ENCODE measurements at places on chromosomes 7 and 10.

DNA sequence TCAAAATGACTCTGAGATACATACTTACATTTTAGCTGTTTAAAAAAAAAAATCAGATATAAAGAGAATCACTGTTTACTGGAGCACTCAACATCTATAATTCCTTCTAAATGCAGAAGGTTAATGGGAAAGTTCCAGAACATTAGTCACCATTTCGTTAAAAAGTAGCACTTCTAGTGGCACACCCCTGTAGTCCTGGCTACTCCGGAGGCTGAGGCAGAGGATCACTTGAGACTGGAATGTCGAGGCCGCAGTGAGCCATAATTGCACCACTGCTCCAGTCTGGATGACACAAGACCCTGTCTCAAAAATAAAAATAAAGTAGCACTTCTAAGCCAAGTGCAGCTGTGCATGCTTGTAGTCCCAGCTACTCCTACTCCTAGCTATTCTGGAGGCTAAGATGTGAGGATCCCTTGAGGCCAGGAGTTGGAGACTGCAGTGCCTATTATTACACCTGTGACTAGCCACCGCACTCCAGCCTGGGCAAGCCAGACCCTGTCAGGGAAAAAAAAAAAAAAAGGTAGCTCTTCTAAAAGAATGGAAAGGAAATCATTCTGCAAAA is 2.2 kb downstream of the FGFBP3 start:
- DNase-seq = no peak

DNA sequence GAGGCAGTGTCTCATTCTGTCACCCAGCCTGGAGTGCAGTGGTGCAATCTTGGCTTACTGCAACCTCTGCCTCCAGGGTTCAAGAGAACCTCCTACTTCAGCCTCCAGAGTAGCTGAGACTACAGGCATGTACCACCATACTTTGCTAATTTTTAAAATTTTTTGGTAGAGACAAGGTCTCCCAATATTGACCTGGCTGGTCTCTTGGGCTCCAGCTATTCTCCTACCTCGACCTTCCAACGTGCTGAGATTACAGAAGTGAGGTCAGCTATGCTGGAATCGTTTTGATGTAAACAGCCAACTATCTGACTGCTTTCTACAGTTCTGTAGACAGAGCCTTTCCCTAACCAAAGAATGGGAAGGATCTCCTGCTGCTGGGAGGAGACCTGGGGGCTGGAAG is 375.8 kb downstream of the GATA3 start:
- DNase-seq = no peak

GRCh38 chr10:68336754-68337351 is 4.1 kb upstream of the PBLD start:
- DNase-seq = no peak

DNA sequence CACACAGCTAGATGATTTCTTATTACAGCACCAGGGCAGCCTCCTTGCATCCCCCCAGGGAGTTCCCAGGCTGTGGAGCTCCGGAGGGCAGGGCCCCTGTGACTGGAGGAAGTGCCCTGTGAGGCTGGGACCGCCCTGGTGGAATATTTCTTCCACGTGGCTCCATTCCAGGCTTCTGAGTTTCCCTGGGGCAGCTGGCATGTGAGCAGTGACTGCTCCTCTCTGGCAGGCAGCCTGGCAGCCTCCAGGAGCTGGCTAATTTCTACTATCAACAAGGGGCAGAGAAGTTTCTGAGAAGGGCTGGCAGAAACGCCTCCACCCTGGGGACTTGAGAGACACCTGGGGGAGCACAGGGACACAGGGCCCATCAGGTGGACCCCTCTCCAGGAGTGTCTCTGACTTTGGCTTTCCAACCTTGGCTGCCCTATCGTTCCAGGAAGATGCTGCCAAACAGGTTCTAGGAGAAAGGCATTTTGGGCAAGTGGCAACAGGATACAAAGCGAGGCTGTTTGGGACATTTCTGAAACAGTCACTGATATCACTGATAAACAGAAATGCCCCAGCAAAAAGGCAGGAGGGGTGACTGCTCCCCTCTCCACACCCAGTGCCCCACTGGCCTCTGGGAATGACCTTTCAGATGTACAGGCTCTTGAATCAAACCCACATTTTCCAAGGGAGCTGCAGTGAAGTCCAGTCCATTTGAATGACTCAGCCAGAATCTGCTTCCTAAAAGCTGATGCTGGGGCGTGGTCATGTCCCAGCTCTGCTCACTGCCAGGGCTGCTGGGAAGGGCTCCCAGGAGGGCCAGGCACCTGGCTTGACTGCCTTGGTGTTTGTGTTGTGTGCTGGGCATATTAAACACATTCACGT is 16.1 kb downstream of the MYOF start:
- DNase-seq = peak; percentile 83

- DNase-seq = no peak
Measured at GRCh38 chr10:123295644-123296043, 141.4 kb downstream of the BUB3 start.

- no peak for DNase-seq
Measured at GRCh38 chr10:103480521-103480920, 1.5 kb upstream of the CALHM3 start.

DNA sequence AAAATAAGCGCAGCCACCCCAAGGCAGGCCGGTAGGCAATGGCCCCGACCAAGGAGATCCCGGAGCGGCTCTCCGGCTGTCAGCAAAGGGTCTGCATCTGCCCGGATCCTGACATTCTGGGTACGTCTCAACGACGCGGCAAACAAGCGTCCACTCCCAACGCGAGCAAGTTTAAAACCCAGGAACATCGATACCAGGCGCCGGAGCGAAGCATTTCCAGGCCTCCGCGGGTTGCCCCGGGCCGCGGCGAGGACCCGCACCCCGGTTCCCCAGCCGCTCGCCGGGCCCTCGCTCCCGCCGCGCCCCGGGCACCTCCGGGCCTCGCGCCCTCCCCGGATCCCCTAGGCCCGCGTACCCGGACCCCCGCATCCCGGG is 453 bp downstream of the URGCP start:
- DNase-seq = no peak

DNA sequence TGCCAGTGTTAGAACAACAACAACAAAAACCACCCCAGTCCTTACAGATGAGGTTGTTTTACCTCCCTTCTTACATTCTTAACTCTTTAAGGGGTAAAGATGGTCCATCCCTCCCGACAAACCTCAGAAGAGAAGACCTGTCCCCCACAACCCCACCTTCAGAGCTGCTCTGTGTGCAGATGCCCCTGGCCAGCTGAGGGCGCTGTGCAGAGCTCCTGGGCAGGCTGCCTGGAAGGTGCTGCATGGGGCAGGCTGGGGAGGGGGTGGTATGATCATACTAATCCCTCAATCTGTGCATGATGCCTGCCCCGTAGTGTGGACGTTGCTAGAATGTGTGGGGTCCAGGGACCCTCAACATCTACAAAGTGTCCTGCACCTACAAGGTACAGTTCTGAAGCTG is 387.1 kb downstream of the INHBA start:
- no peak for DNase-seq

DNA sequence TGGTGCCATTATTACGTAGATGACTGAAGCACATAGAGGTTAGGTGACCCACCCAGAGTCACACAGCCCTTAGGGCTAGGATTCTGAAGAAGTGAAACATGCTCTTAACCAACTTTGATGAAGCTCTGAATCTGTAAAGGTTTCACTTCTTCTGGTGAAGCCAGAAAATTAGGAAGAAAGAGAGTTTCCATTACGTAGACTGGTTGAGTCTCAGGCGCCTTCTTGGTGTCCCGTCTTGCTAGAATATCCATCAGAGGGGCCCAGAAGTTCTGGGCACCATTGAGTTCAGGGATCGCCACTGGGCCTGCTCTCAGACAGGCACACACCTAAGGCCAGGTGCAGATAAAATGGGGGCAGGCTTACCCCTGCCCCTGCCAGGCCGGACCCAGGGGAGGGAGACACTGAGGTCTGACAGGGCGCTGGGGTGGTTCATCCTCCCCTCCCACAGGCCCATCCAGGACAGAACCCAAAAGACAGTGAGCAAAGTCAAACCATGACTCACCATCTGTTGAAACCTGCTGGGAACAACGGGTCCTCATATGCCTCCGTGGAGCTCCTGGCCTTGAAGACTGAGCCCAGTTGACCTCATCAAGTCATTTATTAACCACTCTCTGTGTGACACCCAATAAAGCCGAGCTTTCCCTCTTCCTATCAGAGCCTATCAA is 33.2 kb downstream of the DRGX start:
- DNase-seq = no peak

- DNase-seq = no peak
Measured at GRCh38 chr10:89362929-89363328, 14.9 kb upstream of the IFIT1B start.

DNA sequence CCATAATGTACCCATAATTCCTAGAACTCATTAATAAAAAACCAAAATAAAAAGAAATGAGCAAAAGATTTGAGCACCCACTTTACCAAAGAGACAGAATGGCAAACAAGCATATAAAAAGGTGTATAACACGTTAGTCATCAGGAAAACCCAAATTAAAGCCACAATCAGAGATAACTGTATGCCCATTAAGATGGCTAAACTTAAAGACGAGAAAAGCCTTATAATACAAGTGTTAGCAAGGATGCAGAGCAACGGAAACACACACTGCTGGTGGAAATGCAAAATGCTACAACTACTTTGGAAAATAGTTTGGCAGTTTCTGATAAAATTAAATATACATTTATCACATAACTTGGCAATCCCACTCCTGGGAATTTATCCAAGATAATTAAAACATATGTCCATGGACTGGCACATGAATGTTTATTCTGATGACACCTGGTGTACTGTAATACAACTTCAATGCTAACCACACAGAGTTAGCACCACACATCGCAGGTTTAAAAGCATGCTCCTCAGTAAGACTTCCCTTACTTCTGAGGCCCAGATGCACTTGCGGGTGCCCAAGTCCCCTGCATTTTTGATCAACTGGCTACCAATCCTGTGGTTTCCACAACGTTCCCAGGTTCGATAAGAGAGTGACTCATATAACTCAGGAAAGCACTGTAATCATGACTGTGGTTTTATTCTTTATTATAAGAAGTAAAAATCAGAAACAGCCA is 158.6 kb downstream of the SNX13 start:
- DNase-seq = no peak

DNA sequence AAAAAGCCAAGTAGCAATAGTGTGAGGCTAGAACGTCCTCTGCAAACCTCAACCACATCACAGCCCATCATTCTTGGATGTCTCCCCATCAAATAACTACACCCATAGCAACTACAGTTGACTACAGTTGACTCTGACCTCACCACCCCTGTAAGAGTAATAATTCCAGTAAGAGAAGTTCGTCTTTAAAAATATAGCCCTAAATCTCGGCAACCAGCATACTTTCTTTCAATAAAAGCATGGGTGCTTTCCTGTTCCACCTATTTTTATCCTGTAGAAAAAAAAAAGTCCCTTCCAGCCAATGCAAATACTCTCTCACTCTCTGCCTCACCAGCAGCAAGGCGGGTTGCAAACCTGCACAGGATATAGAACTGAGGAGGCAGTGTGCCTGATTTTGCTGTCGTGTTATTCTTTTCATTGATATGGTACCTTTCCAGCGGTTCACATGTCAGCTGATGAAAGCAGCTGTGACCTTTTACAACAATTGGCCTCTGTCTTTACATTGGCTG is 187.5 kb upstream of the NFE2L3 start:
- no peak for DNase-seq

DNA sequence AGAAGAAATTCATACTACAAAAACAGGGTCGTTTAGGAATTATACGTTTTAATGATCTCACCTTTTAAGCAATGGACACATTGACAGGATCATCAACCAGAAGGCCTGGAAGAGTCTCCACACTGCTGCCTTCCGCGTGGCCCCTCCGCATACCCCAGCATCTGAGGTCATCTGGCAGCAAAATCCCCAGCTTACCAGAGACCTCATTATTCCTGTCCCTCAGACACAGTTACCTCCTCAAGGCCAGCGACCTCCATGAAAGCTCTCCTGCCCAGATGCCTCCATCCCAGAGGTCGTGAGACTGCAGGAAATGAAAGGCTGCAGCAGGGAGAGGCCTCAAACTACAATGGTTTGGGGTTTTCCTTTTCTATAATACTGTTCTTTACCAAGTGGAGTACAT is 14.8 kb upstream of the GSAP start:
- no peak for DNase-seq

DNA sequence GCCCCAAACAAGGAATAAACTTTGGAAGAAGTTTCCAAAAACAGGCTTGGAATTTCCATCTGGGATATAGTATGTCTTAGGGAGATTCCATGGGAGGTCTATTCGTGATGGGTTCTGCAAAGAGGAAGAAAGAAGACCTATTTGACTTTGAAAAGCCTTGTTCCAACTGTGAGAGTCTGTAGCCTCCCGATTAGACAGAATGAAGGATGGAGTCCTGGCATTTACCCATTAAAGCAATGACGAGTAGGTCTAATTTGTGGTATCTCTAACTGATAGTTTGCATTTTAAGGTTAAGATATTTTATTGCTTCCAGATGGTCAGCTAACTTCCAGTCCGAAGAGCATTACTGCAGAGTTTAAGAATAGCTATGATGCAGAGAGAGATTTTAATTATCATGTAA is 19.5 kb upstream of the GALNT17 start:
- DNase-seq = no peak

DNA sequence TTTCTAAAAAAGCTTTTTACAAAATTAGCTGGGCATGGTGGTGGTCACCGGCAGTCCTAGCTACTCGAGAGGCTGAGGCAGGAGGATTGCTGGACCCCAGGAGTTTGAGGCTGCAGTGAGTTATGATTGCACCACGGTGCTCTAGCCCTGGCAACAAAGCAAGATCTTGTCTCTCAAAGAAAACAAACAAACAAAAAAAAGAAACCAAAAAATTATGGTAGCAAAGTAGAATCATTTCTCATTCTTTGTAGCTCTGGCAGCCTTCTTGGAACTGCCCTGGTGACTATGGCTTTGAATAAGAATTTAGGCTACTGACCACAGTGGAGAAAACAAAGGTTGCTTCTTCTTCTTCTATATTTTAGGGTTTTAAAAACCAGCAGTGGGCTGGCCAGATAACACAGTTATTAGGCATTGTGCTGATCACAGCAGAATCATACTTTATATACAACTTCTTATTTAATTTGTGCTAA is 41.9 kb upstream of the PRKAR2B start:
- DNase-seq = no peak

GRCh38 chr7:88218836-88219605 is 817 bp downstream of the SRI start:
- DNase-seq = no peak

DNA sequence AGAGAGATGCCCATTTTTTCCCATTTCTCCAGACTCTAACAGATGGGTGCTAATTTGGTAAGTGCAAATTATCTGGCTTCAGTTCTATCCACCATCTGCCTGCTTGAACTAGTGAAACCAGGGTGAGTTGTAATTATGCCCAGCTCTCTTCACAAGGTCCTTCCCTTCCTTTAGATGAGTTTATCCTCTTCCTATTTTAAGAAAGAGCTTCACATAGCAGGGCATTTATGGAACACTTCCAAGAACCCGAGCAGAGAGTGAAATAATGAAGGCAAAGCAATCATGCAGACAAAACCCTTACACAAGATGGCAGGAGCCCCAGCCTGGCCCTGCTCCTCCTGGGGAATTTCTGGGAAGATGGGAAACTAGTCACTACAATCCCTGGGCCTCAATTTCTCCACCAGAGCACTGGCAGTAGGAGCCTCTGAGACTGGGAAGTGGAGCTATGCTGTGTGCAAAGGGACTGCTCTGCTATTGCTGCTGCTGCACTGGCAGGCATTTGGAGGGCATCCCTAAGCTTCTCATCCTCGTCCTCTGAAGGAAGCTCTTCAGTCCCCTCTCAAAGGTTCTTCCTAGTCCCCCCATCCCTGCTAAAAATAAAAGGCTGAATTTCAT is 33.7 kb upstream of the PLXNA4 start:
- DNase-seq = no peak

- no peak for DNase-seq
Measured at GRCh38 chr7:85583131-85583953, 396.5 kb upstream of the SEMA3D start.

- DNase-seq = no peak
Measured at GRCh38 chr10:113423981-113424721, 128.7 kb upstream of the HABP2 start.

- DNase-seq = no peak
Measured at GRCh38 chr7:134018306-134018705, 108.8 kb upstream of the LRGUK start.

Data from AG04449 (cell line).